RPMI7951 (cell line): ENCODE measurements at places on chromosomes 5 and 9.

DNA sequence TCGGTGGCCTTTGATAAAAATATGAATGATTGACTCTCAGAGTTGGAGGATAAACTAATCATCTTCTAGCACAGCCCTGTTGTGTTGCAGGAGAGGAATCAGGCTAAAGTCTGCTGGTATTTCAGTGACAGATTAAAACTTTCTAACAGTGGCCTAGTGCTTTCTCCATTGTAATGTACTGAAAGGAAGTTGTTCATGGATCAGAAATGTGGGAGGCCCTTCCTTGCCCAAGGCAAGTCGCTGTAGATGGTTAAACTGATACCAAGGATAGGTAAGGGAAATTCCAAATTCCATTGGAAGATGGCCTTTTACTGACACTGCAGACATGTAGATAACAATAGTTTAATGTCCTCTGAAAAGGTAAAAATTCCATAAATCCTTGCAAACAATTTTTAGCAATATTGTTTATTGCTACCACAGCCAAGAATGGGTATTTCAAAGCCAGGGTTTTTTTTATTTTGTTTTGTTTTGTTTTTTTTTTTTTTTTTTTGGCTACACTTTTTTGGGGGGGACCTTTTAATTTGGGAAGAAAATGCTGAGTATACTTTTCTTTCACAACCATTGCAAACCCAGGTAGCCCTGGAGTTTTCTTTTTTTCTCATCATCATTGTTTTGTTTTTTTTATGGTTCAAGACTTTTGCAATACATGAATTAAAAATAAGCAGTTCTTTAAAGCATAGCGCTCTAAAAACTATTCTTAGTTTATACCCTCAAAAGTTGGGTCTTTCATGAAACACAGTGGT lies 35.5 kb downstream of the WDR36 start:
- peak; percentile 53 for DNase-seq

DNA sequence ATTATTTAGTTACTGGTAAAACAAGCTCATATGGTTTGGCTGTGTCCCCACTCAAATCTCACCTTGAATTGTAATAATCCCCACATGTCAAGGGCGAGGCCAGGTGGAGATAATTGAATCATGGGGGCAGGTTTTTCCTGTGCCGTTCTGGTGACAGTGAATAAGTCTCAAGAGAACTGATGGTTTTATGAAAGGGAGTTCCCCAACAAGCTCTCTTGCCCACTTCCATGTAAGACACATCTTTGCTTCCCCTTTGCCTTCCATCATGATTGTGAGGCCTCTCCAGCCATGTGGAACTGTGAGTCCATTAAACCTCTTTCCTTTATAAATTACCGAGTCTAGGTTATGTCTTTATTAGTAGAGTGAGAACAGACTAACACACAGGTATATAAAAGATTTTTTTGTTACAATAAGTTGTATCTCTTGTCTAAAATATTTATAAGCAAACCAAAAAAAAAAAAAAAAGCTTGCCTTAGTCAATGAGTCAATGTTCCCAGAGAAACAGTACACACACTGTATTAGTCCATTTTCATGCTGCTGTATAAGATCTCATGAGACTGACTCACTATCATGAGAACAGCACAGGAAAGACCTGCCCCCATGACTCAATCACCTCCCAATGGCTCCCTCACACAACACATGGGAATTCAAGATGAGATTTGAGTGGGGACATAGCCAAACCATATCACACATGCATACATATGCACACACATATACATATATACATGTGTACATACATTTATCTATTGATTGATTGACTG lies 138.3 kb downstream of the BASP1 start:
- peak; percentile 48 for DNase-seq

GRCh38 chr5:117118499-117118898 lies 543.9 kb upstream of the SEMA6A start:
- no peak for DNase-seq

DNA sequence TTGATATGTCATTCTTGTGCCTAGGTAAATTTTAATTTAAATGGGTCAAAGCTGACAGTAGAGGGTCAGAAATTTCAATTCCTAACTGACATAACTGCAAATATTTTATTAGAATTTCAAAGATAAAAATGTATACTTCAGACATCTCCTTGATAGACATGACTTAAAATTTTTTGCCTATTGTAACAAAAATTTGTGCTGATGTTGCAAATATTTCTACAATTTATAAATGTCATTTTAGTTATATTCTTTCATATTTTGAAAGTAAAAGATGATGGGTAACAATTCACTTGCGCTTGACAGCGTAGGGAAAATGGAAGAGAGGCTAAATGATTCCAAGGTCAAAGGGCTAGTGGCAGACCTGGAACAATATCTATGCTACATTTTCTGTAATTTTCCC lies 220.3 kb upstream of the ST8SIA4 start:
- no peak for DNase-seq

DNA sequence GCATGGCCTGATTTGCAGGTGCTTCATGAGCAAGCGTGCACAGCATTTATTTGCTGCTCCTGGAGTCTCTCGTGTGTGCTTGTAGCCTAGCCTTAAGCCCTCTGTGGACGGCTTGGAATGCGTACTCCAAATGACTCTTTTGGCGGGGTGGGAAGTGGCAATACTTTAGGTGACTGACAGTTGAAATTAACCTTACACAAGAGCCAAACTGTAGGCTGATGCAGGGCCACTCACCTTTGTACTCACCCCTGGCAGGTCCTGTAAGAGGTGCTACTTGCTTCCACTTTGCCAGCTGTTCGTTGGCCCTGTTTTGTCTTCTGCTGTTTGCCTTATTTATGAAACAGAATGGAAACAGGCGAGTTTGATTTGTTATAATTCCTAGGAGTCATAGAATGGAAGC lies 22.9 kb downstream of the TENT4A start:
- DNase-seq = no peak

DNA sequence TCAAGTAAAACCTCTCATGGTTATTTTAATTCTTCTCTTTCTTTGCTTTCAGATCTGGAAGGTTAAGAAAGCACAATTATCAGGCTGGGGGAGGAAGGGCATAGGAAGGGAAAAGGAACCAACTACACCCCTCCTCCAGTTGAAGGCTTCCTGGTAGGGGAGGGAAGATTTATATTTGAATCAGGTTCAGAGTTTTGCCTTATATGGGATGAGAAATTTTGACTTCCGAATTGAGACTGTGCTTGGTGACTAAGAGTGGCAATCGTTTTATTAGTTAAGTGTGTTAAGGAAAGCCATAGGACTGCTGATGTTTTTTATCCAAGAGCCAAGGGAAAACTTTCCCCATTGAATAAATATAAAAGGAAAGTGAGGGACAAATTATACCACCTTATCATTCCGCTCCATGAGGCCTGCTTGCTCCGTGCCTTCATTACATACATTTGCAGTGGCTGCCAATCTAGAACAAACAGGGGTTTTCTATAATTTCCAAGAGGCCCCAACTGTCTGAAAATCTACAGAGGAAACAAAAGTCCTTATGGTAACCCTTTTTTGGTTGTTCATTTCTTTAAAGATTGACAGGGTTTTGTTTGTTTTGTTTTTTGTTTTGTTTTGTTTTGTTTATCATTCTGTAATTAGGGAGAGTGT lies 115.7 kb upstream of the EPB41L4A start:
- DNase-seq = no peak

- no peak for DNase-seq
Measured at GRCh38 chr5:40033009-40033408, 608.2 kb upstream of the DAB2 start.

DNA sequence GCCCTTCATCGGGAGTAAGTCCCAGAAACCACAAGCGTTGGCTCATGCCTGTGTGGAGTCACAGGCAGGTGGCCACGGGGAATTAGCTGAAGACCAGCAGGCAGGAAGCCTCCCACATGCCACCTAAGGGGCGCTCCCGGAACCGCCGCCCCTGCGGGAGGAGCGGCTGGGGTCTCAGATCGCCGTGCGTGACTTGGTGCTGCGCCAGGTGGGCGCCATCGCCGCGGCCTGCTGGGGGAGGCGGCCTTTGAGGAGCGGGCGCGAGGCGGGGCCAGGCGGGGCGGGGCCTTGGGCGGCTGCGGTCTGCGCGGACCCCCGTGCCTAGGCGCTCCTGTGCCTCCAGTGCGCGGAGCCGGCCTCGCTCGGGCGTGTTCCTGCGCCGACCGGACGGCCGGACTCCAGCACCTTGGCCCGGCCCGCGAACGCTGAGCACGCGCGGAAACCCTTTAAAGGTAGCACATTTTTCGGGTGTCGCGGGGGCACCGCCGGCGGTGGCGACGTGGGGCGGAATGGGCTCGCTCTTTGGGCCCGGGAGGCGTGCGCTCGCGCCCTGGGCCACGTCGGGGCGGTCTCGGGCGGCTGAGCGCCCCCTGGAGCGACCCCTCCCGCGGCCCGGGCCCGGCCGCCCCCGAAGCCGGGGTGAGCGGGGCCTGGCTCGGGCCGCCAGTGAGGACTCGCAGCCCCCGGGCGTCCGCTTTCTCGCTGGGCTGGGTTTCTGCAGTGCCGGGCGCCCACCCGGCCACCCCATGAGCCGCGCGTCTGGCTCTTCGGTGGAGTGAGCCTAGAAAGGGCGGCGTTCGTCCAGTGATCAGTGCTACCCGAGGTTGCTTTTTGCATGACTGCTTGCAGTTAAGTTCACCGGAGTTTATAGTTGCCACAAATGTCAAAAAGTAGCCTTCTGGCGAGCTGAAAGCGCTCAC lies 24.5 kb downstream of the LECT2 start:
- no peak for DNase-seq

DNA sequence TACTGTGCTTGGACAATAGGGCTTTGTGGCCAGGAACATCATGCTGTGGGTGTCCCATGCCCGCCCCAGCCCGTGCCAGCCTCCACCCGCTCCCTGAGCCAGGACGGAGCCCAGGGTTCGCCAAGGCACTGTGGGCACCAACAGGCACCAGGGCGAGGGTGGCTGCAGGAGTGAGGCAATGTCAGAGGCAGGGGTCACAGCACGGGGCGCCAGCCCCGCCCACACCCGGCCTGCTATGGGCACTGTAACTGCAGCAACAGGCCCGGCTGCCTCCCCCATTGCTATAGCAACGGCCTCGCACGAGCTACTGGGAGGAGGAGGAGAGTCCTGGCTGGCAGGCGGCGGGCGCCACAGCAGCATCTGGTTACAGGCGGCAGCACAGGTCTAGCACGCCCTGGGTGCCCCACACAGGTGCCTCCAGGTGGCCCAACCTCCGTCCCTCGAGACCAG lies 2.5 kb downstream of the ABCA2 start:
- no peak for DNase-seq

- DNase-seq = no peak
Measured at GRCh38 chr9:561427-561826, 280.1 kb upstream of the DMRT1 start.
